ENCODE measurements at places on chromosomes 16 and 17.
A peak's percentile ranks its signal among the peaks of the same experiment; 100 is the strongest.

GRCh38 chr16:89798832-89799370, 17.5 kb downstream of the FANCA start:
- DNase-seq = no peak

GRCh38 chr17:61360318-61360943, 39.2 kb upstream of the TBX2 start:
- no peak for DNase-seq

- DNase-seq = no peak
Measured at GRCh38 chr17:51319186-51319585, 58.8 kb downstream of the UTP18 start.

DNA sequence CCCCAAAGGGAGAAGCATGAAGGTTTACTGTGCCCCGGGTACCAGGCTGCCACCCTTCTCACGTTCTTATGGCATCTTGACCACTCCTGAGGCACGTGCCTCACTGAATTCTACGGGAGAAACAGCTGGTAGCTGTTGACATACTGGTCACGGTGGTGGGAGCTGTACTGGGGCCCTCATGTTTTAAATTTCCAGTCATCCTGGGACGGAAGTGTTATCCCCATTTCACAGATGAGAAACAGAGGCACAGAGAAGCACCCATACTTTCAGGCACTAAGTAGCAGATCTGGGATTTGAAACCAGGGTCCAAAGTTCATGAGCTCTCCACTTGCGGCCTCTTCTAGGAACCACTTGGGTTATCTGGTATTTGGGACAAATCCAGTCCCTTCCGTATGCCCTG, 26.3 kb upstream of the DOC2B start:
- DNase-seq = no peak

DNA sequence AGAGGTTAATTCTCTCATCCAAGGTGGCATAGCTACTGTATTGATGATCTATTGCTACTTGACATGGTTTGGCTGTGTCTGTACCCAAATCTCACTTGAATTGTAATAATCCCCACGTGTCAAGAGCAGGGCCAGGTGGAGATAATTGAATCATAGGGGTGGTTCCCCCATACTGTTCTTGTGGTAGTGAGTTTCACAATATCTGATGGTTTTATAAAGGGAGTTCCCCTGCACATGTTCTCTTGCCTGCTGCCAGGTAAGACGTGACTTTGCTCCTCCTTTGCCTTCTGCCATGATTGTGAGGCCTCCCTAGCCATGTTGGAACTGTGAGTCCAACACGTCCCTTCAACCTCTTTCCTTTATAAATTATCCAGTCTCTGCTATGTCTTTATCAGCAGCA, 22.9 kb upstream of the CPPED1 start:
- DNase-seq = no peak

DNA sequence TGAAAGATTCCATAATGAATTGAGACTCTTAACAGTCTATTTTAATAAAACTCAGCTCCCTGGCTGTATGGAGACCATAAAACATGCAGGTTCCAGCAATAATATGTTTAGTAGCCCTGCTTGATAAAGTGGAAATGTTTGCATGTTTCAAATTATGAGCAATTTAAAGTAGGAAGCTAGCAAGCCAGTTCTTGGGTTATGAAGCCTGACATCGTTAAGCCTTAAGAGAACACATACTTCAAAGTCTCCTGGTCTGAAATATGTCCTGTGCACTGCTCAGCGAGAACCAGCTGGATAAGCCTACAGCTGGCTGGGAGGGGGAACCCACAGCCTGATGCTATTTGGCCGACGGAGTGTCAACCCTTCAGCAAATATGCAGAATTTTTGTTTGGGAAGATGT, 140.3 kb downstream of the SALL1 start:
- DNase-seq = no peak

- no peak for DNase-seq
Measured at GRCh38 chr16:78659216-78659615, 559.8 kb downstream of the WWOX start.

- no peak for DNase-seq
Measured at GRCh38 chr17:21251337-21252010, 1.7 kb downstream of the NATD1 start.

- DNase-seq = no peak
Measured at GRCh38 chr17:10029129-10029528, 124.1 kb upstream of the RCVRN start.

DNA sequence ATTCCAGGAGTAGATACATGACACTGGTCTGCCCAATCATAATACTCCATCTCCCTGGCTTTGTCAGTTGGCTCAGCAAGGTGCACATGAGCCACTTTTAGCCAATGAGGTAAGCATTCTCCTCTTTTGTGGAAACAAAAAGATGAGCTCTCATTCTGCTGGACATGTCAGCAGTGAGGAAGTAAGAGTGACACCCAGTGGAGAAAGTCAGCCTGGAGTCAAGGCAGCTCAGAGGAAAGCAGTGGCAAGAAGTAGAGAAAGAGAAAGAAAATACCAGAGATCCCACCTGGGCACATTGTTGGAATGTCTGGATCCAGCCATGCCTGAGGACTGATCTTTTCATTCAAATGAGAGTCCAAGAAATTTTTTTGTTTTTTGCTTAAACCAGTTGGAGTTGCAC, 496.9 kb upstream of the C16orf82 start:
- no peak for DNase-seq

GRCh38 chr17:58756246-58757161, 850 bp downstream of the PPM1E start:
- DNase-seq = no peak

DNA sequence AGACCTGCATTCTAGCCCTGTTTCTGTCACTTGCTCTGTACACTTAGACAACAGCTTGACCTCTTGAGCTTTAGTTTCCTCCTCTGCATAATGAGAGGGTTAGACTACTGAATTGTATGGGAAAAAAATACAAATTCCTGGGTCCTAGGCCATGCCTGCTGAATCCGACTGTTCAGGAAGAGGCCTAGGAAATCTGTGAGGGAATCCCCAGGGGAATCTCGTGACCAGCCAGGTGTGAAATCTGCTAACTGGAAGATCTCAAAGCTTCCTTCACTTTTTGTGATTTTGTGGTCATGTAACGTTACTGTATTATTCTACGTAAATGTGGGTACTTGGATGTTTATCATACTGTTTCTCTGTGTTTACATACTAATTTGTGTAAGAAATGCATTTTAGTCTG, 58.2 kb downstream of the CYLD start:
- no peak for DNase-seq

DNA sequence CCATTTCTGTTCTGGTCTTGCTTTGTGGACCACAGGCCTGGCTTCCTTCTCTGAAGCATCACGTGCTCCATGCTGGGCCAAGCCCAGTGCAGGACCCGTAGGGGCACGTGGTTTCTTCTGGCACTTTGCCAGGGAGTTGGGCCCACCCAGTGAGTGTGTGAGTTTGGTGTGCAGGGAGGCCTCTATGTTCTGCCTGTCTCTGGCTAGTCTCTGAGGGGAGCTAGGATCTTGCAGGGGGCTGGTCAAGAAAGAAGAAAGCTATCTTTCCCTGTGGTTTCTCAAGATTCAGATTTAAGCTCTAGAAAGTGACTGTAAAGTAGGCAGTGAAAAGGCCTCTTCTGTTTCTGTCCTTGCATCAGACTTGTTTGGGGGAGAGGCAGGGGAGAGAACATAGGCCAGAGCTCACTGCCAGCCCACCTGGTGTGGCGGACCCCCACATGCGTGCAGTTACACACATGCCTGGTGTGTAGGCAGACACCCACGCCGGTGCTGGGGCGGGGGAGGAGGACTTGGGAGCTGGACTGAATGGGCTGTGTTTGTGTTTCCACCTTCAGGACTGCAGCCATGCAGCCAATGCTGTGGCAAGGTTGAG, 11.8 kb downstream of the LASP1 start:
- DNase-seq = no peak

DNA sequence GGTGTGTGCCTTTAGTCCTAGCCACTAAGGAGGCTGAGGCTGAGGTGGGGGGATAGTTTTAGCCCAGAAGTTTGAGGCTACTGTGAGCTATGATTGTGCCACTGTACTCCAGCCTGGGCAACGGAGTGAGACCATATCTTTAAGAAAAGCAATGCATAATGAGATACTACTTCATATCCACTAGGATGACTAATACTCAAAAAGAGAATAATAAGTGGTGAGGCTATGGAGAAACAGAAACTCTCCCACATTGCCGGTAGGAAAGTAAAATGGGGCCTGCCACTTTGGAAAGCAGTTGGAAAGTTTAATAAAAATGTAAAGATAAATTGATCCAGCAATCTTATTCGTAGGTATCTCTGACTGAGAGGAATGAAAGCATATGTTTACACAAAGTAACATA, 4.6 kb upstream of the NPIPB2 start:
- no peak for DNase-seq

DNA sequence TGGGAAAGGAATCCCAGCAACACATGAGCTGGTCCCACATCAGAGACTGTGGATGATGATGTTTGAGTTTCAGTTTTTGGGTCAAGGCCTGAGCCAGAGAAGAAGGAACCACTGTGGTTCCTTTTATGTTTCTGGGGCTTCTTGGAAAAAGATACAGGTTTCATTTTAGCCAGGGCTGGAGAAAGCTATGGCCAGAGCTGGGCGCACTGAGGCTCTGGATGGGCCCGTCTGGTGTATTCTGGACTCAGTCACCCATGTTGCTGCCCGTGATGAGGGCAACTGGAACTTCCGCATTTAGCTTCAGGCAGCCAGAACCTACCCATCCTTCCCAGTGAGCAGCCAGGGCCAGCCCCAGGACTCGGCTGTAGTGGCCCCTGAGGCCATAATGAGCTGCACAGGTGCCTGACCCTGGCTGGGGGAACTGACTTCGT, 15.0 kb upstream of the PITPNA start:
- DNase-seq = no peak

DNA sequence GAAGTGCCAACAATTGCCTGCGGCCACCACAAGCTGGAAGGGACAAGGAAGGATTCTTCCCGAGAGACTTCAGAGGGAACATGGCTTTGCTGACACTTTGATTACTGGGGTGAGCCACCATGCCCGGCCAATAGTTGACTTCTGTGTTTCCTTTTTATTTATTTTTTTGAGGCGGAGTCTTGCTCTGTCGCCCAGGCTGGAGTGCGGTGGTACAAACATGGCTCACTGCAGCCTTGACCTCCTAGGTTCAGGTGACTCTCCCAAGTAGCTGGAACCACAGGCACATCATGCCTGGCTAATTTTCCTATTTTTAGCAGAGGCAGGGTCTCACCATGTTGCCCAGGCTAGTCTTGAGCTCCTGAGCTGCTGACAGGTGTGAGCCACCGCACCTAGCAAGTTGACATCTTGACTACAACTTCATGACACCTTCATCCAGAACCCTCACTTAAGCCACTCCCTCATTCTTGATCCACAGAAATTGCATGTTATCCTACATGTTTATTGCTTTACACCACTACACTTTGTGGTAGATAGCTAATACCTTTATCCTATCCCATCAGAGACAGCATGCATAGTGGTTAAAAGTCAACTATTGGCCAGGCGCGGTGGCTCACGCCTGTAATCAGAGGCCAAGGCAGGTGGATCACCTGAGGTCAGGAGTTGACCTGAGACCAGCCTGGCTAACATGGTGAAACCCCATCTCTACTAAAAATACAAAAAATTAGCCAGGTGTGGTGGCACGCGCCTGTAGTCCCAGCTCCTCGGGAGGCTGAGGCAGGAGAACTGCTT, 16.1 kb upstream of the GPRC5C start:
- DNase-seq = no peak

DNA sequence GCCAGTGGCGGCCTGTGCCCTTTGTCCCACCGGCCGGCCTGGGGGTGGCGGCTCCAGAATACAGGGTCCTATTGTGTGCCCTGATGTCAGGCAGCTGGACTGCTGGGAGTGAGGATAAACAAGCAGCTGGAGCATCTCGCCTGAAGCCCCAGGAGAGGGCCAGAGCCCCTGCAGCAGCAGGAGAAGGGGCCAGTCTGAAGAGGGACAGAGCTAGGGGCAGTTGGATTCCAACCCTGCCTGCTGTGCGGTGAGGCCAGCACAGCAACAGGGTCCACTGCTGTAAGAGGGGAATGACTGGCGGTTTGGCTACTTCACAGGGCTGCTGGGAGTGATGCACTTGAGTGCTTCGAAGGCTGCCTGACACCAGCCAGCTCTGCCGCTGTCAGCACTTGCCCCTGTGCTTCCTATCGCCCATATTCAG, 25.0 kb downstream of the RAB11FIP4 start:
- peak; percentile 58 for DNase-seq

DNA sequence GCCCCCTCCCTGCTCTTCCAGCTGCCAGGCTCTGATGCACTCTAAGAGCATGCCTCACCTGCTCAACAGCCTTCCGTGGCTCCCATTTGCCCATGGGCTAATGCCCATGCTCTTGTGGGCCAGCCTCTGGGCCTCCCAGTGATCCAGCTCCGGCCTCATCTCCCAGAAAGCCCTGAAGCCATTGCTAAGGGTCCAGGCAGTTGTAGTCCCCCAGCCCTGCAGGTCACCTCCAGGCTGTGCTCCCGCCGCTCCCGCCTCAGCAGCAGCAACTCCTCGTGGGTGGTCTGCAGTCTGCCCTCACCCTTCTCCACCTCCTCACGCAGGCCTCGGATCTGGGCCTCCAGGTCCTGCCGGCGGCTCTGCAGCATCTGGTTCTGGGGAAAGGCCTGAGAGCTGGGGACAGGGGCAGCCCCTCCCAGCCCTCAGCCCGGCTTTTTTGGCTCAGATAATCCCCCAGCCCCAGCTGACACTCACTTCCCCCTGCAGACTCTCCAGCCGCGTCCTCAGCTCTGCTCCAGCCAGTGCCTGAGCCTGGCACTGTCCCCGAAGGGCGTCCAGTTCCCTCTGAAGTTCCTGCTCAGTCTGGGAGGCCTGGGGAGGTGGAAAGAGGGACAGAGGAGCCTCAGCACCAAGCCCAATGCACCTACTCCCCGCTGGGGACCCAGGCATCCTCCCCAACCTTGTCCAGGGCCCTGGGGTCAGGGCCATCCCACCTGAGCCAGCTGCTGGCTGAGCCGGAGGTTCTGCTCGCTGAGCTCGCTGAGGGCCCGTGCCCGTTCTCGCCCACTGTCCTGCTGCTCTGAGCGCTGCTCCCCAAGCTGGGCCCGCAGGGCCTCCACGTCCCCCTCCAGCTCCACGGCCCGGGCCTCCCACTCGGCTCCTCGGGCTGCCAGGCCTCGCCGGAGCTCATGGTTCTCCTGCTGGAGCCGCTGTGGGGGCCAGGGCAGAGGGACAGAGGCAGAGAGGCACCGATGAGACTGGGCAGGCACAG, 6.2 kb downstream of the BICDL2 start:
- DNase-seq = no peak

GRCh38 chr17:9036336-9036735, 15.0 kb downstream of the NTN1 start:
- DNase-seq = no peak

All from caudate nucleus (tissue), 63 donors.